ENCODE measurements at places on chromosomes 11 and 22. TPM values are rescaled to one million over a fixed set of nuclear protein-coding genes. Genes with fewer than 3 reads are reported as not detected.

The OR51B4 gene
- not detected for total RNA-seq

The WNT11 gene
- not detected for total RNA-seq

The LINC01488 gene
- not detected for total RNA-seq

The NAA40 gene
- total RNA-seq, result 20.8 TPM

The TRIM6 gene
- 1.3 TPM for total RNA-seq

The C11orf86 gene
- not detected for total RNA-seq

The P2RX3 gene
- total RNA-seq, result not detected

The PIWIL4 gene
- total RNA-seq, result 0.32 TPM

The ADM gene
- 210 TPM for total RNA-seq

The APOA4 gene
- not detected for total RNA-seq

The SLC25A18 gene
- not detected for total RNA-seq

The OR8H3 gene
- total RNA-seq, result not detected

The CTTN gene
- 405 TPM for total RNA-seq

The TRIM48 gene
- total RNA-seq, result not detected

The KCNK4 gene
- total RNA-seq, result not detected

The CRACR2B gene
- total RNA-seq, result 12.3 TPM

The SYT9 gene
- total RNA-seq, result under 0.01 TPM

The ZNF215 gene
- 1.4 TPM for total RNA-seq

The PATE4 gene
- total RNA-seq, result under 0.01 TPM

The APOA1 gene
- total RNA-seq, result not detected

The OR5B21 gene
- total RNA-seq, result not detected

The HTR3B gene
- not detected for total RNA-seq

The ALX4 gene
- total RNA-seq, result not detected

The C1QTNF6 gene
- total RNA-seq, result 2.8 TPM

The KDELR3 gene
- total RNA-seq, result 16.7 TPM

The CCDC15 gene
- 3.8 TPM for total RNA-seq

The CASP5 gene
- total RNA-seq, result not detected

The RCOR2 gene
- 0.19 TPM for total RNA-seq

The DEFB131B gene
- total RNA-seq, result not detected

The SAA4 gene
- total RNA-seq, result not detected

The KRTAP5-2 gene
- not detected for total RNA-seq

The TMEM121B gene
- under 0.01 TPM for total RNA-seq

The LAYN gene
- 19.9 TPM for total RNA-seq

The TPCN2 gene
- 13.8 TPM for total RNA-seq

The MS4A18 gene
- total RNA-seq, result not detected

The RAG2 gene
- not detected for total RNA-seq

The SLC22A25 gene
- total RNA-seq, result not detected

The ZNF280B gene
- total RNA-seq, result 0.88 TPM

The C11orf16 gene
- not detected for total RNA-seq

The OR8D1 gene
- total RNA-seq, result not detected

The PDE3B gene
- total RNA-seq, result 0.13 TPM

Measured in bladder microvascular endothelial cell (primary cell).